SW480 (cell line): ENCODE measurements at places on chromosomes 11 and 22.

- DNase-seq = no peak
Measured at GRCh38 chr11:1729692-1730011, 20.7 kb downstream of the IFITM10 start.

GRCh38 chr11:73889019-73889418 is 12.2 kb downstream of the PAAF1 start:
- no peak for DNase-seq

- DNase-seq = no peak
Measured at GRCh38 chr11:115017529-115017928, 339.2 kb downstream of the NXPE2 start.

DNA sequence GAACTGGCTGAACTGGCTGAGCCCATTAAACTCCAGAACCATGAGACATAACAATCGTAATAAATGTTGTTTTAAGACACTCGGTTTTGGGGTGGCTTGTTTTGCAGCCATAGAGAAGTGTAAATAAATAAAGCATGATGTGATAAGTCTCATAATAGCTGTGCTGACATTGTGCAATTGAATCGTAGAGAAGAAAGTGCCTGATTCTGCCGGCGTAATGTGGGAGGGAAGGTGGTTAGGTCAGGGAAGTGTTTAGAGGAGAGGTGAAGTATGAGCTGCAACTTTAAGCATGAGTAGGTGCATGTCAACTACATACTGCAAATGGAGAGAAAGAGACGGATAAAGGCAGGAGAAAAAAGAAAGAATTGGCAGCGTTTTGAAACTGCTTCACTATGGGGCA is 217.1 kb downstream of the BLID start:
- no peak for DNase-seq

GRCh38 chr22:40660730-40661129 is 18.6 kb upstream of the MCHR1 start:
- no peak for DNase-seq

DNA sequence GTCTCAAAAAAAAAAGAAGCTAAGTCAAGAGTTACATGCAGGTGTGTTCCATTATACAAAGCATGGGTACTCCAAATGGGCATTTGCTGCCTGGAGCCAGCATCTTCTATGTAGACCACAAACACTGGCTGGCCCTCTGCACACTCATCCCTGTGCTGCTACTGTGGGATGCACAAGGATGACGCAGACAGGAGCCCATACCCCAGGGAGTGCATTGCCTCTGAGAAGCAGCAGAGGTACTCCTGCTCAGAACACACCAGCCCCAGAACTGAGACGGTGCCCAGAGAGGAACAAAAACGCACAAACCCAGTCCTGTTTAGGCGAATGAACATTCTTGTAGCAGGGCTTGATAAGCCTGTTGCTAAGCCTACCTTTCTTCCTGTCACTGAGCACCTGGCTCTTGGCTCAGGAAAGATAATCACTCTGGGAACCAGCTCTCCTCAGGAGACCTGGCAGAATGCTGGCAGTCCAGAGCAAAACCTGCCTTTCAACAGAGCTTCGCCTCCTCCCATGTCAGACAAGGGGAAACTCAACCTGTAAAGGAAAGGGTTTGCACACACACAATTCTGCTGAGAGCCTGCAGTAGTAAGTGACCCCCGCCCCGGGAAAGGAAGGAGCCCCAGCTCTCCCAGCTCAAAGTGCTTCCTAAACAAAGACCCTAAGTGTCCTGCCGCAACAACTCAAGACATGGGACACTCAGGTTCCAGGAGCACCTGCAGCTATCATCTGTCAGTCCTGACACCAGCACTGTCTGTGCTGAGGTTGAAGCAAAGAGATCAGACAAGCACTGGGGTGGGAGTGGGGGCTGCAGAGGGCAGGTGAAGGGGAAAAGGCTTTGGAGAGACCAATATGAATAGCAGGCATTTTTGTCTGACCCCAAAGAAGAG is 145.7 kb downstream of the TENM4 start:
- no peak for DNase-seq

GRCh38 chr11:126840201-126840886 is 160.2 kb downstream of the KIRREL3 start:
- DNase-seq = no peak

DNA sequence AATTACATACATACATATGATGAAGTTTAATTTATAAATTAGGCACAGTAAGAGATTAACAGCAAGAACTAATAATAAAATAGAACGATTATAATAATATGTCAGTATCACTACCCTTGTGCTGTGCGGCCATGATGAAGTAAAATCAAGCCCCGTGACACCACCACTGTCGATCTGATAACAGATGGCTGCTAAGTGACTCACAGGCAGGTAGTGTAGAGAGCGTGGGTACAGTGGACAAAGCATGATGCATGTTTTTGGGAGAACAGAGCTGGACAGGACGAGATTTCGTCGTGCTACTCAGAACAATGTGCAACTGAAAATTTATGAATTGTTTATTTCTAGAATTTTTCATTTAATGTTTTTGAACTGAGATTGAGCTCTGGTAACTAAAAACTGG is 108.4 kb upstream of the TIMP3 start:
- no peak for DNase-seq

- peak; percentile 59 for DNase-seq
Measured at GRCh38 chr11:19714387-19715363, 2.0 kb downstream of the NAV2 start.

GRCh38 chr11:95908826-95909225 is 15.1 kb downstream of the MTMR2 start:
- DNase-seq = no peak

DNA sequence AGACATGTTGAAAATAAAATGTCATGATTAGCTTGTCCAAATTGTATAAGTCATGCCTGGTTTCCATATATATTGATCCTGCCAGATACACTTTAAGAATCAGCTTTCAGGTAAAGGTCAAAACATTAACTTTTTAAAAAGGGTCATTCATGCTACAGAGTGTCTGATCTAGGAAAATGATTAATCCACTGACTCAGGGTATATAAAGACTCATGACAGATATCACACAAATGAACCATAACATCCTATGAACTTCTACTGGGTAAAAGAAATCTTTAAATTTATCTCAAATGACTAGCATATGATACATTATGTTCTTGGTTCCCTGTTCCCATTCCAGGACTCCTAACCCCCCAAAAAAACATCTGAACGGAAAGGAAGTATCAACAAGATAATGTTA is 11.7 kb downstream of the MRTFA start:
- DNase-seq = no peak

GRCh38 chr11:78030429-78031325 is 7.6 kb upstream of the KCTD14 start:
- no peak for DNase-seq

DNA sequence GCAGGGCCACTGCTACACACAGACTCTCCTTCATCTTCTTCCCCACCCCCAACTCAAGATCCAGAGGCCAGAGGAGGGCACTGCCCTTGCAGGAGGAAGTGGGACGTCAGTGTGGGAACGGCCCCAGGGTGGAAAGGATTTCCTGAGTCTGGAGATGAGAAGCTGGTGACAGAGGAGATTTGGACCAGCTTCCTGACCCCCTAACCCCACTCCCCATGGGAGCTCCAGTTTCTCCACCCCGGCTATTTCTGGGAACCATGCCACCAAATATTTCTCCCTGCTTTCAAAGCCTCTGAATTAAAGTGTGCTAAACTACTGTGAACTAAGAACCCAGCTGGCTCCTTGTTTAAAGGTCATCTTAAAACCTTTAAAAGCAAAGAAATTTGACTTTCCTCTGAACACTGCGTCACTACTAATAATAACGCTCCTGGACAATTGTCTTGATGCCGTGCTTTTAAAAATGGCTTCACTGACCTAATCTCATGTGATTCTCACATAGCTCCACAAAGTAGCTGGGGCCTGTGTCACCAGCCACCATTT is 46.6 kb downstream of the CWC15 start:
- DNase-seq = no peak

GRCh38 chr11:60375316-60375715 is 3.0 kb upstream of the MS4A7 start:
- DNase-seq = no peak

- no peak for DNase-seq
Measured at GRCh38 chr11:17865765-17866428, 131.3 kb downstream of the KCNC1 start.

DNA sequence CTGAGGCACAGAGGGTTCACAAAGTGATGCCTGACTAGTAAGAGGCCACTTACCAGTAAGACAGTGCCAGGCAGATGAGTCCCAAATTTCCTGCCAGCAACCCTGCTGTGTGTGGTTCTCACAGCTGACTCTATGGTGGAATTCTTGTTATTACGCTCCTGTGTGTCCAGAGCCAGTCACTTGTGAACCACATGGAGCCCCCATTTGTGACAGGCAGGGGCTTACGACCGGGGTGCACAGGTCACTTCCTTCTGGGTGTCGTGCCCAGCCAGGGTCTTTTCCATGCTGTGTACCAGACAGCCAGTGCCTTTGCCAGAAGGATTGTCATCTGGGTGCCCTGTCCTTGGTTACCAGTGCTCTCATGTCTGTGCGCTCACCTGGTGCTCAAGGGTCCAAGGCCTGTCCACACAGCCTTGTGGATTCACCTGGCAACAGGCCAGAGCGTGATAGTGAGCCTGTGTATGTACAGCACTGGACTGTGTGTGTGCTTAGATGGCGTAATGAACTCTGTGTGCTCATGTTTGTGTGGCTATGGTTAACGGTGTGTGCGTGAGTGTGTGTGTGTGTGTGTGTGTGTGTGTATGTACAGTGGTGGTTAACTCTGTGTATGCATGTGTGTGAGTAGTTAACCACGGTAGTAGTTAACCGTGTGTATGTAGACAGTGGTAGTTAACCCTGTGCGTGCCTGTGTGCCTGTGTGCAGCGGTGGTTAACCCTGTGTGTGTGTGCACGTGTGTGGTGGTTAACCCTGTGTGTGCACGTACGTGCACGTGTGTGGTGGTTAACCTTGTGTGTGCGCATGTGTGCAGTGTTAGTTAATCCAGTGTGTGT is 18.6 kb downstream of the GRAMD4 start:
- DNase-seq = no peak

DNA sequence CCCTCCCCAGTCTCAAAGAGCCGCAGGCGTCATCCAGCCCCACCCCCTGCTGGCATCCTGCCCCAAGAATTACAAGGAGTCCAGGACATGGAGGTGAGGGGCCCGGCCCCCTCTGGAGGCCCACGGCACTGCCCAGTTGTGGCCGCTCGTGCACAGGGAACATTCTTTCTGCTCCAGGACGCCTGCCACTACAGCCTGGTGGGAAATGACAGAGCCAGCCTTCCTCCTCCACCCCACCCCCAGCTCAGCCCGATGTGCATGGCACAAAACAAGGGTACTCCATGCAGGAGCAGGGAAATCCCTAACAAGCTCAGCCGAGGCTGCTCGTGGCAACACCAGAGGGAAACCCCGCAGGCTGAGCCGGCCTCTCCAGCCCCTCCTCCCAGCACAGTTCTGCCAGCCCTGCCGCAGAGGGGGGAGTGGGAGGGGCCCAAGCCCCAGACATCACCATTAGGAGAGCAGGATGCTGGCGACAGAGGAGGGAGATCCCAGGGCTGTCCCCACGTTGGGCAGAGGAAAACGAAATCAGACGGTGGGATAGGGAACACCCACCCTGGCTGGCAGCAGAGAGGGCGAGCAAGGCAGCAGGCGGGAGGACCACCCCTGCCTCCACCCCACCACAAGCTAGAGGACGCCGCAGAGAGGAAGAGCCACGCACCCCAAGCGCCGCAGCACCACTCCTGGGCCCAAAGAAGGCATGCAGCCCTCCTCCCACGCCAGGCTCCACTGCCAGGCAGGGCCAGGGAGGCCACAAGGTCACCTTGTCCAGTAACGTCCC is 10.0 kb downstream of the IGSF9B start:
- DNase-seq = peak; percentile 80

DNA sequence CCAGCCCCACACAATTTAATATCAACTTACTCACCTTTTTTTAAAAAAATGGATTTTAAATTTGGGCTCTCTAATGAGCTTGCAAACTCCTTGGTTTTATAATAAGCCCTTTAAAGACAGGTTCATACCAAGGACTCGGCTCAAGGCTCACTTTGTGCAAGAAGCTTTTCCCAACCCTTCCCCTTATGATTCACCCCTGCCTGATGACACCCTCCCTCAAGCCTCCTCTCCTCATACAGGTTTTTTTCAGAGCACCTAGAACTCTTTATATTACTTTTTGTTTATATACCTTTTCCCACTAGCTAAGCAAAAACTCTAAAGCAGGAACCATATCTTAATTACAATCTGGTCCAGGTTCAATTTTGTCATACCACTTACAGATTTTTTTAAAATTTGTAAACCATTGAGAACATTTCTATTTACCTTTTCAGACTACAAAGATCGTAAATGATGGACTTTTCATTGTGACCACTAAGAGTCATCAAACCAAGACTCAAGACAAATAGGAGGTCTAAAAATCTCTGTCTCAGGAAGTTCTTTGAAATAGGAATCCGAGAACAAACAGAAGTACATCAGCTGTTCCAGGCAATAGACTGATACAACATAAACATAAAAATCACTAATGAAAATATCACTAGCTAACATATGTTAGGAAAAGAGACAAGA is 13.1 kb upstream of the EXPH5 start:
- DNase-seq = peak; percentile 50

- DNase-seq = no peak
Measured at GRCh38 chr11:123567466-123567865, 87.0 kb downstream of the SCN3B start.

DNA sequence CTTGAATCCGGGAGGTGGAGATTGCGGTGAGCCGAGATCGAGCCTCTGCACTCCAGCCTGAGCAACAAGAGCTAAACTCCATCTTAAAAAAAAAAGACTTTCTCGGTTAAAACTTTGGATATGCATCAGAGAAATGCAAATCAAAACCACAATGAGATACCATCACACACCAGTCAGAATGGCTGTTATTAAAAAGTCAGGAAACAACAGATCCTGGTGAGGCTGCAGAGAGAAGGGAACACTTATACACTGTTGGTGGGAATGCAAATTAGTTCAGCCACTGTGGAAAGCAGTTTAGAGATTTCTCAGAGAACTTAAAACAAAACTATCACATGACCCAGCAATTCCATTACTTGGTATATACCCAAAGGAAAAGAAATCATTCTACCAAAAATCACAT is 619.4 kb upstream of the KIRREL3 start:
- no peak for DNase-seq

DNA sequence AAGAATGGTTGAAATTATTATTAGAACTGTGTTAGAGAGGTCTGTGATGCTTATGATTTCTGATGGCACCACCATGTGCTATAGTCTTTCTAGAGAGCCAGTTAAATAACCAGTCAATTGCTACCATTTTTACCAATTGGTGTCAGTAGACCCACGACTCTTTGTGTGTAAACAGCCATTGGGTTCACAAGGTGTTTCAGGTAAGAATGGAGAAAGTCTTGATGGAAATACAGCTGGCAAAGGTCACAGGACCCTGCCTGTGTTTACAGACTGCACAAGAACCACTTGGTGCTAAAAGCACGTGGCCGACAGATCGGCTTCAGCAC is 30.5 kb upstream of the OR10G7 start:
- no peak for DNase-seq

- DNase-seq = no peak
Measured at GRCh38 chr11:121904148-121904547, 211.9 kb downstream of the BLID start.

- DNase-seq = no peak
Measured at GRCh38 chr11:93524173-93524536, 19.0 kb downstream of the SMCO4 start.
